ENCODE measurements at places on chromosomes 6 and 20.
A peak's percentile ranks its signal among the peaks of the same experiment; 100 is the strongest.

GRCh38 chr6:37024656-37025337, 19.3 kb downstream of the FGD2 start:
- no peak for DNase-seq

DNA sequence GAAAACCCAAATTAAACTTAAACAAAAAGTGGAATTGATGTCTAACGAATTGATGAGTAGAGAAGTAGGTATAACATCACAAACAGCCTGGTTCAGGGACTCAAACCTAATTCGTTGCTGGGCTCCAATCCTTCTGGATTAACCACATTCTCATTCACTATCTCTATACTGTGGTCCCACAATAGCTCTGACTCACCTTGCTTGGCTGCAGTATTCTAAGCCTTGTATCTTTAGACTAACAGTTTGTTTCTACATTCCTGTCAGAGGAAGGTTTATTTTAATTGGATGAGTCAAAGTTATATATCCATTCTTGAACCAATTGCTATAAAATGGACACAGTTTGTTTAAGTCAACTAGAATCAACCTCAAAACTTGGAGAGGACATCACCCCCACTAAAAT, 530.5 kb upstream of the PTCHD4 start:
- no peak for DNase-seq

- DNase-seq = peak; percentile 32
Observed at GRCh38 chr6:474453-475185, 83.1 kb downstream of the IRF4 start.

DNA sequence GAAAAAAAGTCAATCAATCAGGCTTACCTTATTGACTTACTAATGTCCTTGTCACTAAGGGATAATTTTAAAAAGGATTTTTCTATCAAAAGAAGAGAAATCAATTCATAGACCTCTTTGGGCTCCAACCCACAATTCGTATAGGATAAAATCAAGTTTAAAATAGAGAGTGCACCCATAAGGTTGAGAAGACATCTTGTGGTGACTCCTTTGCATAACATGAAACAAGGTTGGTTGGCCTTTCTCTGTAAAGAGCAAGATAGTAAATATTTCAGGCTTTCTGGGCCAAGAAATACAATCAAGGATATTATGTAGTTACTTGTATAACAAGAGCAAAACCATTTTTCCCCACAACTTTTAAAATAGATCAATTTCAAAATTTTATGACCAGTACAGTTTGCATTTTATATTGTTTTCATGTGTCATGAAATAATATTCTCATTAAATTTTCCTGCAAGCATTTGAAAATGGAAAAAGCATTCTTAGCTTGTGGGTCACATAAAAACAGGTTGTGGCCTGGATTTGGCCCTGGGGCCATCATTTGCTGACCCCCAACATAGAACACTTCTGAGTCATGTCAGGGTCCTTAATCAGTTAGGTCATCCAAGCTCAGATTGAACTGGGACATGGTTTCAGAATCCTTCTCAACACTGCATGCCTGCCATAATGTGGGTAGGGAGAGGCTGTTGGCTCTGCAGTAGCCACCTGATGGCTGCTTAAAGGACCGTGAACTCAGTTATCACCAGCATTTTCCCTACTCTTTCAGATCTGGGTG, 76.7 kb downstream of the MYB start:
- no peak for DNase-seq

GRCh38 chr20:1204113-1204512, 859 bp downstream of the C20orf202 start:
- DNase-seq = no peak

DNA sequence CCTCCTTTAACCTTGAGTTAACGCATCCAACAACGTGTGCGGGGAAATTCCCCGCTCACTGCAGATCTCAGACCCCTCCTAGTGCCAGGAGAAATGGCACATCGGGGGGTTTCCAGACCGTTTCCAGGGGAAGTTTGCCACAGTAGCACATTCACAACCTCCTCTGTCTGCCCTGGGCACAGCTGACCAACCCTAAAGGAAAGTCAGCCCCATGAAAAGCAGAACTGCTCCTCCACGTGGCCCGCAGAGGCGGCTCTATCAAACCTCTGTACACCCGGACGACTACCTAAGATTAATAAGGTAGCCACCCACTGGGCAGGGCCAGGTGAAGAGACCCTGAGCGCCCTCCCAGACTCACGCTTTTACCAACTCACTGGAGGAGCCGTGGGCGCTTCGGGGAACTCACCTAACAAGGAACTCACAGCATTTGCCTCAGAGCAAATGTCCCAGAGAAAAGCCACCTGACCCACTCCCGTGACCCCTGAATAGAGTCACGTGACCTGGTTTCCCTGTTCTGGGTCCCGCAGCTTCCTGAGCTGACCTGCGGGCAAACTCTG, 93.1 kb downstream of the PRND start:
- DNase-seq = peak; percentile 60

DNA sequence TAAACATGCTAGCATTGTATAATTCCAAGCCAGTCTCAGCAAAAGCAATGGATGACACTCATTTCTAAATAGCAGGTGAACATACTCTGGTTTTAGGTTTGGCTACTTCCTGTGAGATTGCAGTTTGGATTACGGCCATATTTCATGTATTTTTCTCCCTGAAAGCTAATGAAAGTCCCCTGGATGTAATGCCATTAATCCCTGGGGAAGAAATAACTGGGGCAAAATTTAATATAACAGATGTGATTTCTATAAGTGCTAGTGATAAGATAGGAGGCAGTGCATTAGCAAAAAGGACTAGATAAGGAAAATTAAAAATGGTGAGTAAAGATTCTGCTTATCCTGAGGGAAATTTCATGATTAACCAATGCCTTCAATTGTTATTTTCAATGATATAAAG, 238.2 kb downstream of the ADGRB3 start:
- DNase-seq = no peak

- DNase-seq = no peak
Observed at GRCh38 chr20:3686867-3687321, 5.1 kb upstream of the ADAM33 start.

DNA sequence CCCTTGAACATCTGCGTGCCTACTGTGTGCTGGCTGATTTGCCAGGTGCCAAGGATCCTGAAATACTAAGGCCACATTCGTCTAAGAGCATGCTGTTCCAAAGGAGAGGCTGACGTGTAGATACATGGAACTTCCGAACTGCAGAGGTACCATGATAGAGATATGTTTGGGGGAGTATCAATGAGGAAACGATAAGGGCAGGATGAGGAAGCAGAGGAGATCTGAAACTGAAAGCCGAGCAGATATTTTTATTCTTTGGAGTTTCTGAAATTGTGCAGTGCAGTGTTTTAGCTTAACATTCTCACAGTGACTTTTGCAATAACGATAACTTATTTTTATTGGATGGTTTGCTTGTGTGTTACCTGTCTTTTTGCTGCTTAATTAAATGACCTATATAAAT, 24.3 kb downstream of the BMP6 start:
- no peak for DNase-seq

DNA sequence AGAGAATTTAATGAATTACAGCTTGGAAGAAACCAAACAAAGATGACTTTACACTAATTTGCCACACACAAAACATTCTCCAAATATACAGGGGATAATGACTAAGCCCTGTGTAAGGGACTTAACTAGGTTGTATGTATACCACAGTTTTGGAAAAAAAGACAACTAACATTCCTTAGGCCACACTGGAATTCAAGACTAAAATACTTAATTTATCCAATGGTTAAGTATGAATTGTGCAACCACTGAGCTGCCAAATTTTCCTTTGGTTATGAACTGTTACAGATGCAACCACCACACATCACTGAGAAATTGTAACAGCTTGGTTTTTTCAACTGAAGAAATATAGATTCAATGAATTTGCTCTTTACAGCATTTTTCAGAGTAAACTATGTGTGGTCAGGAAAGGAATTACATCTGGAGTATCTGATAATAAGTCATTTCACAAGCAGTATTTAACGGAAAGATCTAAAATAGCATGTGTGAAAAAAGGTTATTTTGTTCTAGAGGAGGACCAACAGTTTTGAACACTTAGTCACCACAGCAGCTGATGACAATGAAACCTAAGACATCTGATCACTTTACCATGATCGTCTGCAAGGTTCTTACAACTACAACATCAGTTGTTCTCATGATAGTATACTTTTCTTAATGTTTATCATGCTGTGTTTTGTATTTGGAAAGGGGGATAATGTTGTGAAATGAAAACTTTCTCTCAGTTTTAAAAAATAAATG, 318.8 kb downstream of the BCKDHB start:
- no peak for DNase-seq

DNA sequence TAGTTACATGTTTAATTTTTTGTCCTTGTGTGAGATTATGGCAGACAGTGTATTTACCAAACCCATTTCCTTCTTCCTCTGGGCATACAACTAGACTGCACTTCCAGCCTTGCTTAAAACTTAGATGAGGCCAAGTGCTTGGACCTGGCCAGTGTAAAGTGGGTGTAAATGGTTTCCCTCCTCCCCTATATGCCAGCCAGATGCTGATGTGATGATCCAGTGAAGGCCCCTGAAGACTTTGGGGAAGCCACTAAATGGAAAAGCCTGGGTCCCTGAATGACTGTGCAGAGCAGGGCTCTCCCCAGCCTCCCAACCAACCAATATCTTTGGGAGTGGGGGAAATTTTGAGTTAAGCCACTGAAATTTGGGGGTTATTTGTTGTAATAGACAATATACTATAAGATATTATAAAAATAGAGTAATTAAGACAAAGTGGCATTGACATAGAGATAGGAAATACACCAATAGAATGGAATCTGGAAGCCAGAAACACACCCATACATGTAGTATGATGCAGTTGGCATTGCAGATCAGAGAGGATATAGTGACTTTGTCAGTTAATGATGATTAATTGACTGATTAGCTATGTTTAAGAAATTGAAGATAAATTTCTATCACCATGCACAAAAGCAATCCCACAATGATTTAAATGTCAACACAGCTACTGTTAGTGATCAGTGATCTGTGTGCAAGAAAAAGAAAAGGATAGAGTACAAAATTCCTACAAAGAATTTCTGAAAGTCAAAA, 10.4 kb upstream of the SNX9 start:
- DNase-seq = no peak

DNA sequence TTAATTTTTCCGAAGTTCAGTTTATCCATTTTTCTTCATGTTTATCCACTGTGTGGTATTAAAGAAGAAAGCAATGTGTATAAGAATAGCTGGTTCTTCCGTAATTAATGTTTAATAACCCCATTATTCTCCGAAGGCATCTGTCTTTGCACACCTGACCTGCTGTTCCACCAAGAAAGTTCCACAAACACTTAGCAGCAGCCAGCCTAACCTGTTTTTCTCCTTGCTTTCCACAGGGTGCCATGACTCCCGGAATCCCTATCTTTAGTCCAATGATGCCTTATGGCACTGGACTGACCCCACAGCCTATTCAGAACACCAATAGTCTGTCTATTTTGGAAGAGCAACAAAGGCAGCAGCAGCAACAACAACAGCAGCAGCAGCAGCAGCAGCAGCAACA, 7.4 kb downstream of the TBP start:
- DNase-seq = no peak

GRCh38 chr6:47715782-47716181, 17.4 kb downstream of the ADGRF4 start:
- no peak for DNase-seq

DNA sequence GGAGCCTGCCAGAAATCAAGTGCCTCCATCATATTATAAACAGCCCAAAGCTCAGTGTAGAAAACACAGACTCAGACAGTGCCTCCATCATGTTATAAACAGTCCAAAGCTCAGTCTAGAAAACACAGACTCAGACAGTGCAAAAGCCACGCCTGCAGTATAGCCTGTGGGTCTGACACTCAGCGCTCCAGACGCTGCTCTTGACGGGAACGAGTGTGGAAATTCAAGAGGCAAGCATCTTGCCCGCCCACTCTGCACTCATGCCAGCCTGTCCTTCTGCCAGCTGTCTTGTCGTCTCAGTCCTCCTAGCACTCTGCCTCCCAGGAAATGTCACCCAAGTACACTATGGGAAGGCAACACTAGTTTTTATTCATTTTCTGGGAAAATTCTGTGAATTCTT, 274.2 kb upstream of the CDH4 start:
- no peak for DNase-seq

GRCh38 chr6:64985726-64986125, 721.3 kb downstream of the EYS start:
- DNase-seq = no peak

- no peak for DNase-seq
Observed at GRCh38 chr6:12064131-12064530, 52.0 kb downstream of the HIVEP1 start.

DNA sequence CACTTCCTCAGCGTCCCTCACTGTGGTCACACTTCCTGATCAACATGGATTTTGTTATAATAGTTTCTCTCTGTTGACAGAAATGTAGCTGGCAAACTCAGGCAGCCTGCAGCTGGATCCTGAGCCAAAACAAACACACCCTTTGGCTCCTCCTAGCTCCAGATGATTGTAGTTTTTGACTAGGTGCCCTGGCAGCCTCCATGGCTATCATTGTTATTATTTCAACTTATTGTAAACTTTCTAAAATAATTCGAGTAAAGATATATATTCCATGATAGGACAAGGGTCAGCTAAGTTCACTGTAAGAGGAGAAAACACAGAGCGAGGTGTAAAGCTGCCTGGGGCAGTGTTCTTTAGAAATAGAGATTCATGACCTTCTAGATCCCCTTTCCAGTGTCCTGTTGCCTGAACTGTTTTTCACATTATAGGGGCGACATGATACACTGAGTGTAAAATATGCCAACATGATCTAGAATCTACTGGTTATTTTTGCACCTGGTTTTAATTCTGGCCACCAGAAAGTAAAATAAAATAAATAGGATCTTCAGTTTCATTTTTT, 98.2 kb upstream of the HDGFL1 start:
- DNase-seq = no peak

DNA sequence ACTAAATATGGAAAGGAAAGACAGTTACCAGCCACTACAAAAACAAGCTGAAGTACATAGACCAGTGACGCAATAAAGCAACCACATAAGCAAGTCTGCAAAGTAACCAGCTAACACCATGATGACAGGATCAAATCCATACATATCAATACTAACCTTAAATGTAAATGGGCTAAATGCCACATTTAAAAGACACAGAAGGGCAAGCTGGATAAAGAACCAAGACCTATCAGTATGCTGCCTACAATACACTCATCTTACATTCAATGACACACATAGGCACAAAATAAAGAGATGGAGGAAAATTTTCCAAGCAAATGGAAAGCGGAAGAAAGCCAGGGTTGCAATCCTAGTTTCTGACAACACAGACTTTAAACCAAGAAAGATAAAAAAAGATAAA, 24.1 kb downstream of the HLA-C start:
- DNase-seq = no peak

DNA sequence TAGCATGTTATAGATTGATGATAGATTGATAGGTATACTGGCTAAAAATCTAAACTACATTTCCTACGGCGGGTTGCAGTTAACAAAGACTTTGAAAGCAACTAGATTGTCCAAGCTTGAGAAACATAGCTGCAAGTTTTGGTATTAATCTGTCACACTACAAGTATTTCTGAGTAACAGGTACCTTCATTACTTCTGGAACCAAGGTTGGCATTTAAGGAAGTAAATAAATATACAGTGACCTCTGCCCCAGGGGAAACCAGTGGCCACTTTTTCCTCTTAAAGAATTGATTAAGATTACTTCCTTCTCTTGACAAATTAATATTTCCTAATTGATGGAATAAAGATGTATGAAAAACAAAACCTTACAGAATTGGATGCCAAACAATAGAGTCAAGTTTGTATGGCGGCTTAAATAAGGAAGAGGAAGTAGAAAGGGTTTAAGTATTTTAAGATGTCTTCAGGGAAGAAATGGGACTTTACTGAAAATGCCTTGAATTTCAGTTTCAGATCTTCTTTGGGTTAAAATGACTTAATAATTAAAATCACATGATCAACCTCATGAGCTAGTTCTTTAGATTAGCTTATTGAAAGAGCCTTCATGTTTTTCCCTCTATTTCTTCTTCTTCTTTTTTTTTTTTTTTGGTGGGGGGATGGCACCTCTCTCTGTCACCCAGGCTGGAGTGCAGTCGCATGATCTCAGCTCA, 132.8 kb downstream of the DOK5 start:
- no peak for DNase-seq
